Pancreas (tissue), 10 donors: ENCODE measurements at places on chromosomes 7 and 10. TPM values are rescaled to one million over a fixed set of nuclear protein-coding genes. Genes with fewer than 3 reads are reported as not detected.

AGBL3 gene
- total RNA-seq = 4.1 TPM

CADPS2 gene
- total RNA-seq = 20.6 TPM

TSC22D4 gene
- 19.4 TPM for total RNA-seq

TTYH3 gene
- total RNA-seq = 10.8 TPM

CHAT gene
- not detected for total RNA-seq

PPP1R3C gene
- total RNA-seq = 7.1 TPM

GPR85 gene
- total RNA-seq = not detected

NFKB2 gene
- 22.6 TPM for total RNA-seq

ZSCAN21 gene
- total RNA-seq = 5.5 TPM

FXYD4 gene
- not detected for total RNA-seq

PLXNA4 gene
- total RNA-seq = 0.60 TPM

PDE1C gene
- total RNA-seq = 1.9 TPM
